ENCODE measurements at places on chromosomes 4 and X. TPM values are rescaled to one million over a fixed set of nuclear protein-coding genes. Genes with fewer than 3 reads are reported as not detected.

- H3K4me1 ChIP-seq, result no peaks in the 10 kb centered on the region
- H3K27ac ChIP-seq, result no peak overlapping the region
Observed at GRCh38 chr4:123749383-123749782, 352.8 kb downstream of the SPRY1 start.

DNA sequence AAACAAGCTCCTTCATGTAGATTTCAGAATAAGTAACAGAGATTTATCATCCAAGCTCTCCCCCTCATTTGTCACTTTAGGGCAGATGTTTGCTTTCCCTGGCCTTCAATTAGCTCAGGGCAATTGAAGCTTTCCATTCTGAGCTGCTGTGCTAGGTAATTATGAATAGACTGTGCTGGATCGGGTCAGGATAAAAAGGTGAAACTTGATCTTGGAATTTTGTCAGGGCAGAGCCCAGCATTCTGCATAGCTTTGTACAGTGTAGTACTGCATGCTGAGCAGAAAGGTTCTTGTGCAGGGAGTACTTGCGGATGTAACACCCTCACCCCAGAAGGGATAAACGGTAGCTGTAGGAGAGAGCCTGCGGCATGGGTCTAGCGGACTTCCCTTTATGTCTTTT, 64.0 kb upstream of the CLDN34 start:
- H3K4me3 ChIP-seq, result no peak overlapping the region
- H3K36me3 ChIP-seq, result no peaks in the 10 kb centered on the region
- DNase-seq, result no peak
- H3K4me1 ChIP-seq, result peaks cover 2% of the 10 kb centered on the region
- no peaks in the 10 kb centered on the region for H3K27me3 ChIP-seq

- H3K27me3 ChIP-seq, result no peaks in the 10 kb centered on the region
- H3K4me3 ChIP-seq, result no peak overlapping the region
- H3K4me1 ChIP-seq, result no peaks in the 10 kb centered on the region
- no peak for DNase-seq
- H3K27ac ChIP-seq, result no peak overlapping the region
- H3K36me3 ChIP-seq, result no peaks in the 10 kb centered on the region
Observed at GRCh38 chr4:114057746-114058145, 78.3 kb upstream of the ARSJ start.

DNA sequence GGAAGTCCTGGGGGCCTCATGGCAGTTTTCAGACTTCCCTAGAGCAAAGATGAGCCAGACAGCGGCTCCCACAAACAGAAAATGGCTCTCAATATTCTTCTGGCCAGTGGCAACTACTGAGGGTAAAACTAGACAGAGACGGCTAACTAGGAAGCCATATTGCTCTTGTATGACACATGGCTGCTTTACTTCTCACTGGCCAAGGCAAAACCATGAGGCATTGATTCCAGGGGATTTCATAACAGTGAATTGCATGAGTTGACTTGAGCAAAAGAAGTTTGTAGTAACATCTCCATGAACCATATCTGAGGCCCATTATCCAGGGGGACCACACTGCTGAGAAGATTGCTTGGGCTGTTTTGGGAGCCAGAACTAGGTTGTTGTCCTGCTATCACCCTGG, 13.7 kb upstream of the TLR8 start:
- H3K27me3 ChIP-seq, result no peaks in the 10 kb centered on the region
- no peak overlapping the region for H3K27ac ChIP-seq
- no peak for DNase-seq
- peaks cover 34% of the 10 kb centered on the region for H3K4me1 ChIP-seq

GRCh38 chr4:73750730-73751129, 10.4 kb downstream of the CXCL8 start:
- no peak overlapping the region for H3K27ac ChIP-seq
- H3K27me3 ChIP-seq, result no peaks in the 10 kb centered on the region
- no peak overlapping the region for H3K4me3 ChIP-seq
- no peaks in the 10 kb centered on the region for H3K36me3 ChIP-seq

DNA sequence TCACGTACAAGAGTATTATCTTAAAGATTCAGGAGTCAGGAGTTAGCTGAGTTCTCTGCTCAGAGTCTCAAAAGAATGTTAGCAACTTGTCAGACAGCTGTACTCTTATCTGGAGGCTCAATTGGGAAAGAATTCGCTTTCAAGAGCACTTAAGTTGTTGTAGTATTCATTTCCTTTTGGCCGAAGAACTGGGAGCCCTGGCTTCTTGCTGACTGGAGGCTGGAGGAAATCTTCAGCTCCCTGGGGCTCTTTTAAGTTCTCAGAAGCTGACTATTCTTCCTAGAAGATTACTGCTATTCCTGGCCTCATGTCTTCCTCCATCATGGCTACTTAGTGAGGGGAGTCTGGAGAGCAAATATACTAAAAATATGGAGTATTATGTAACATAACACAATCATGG, 587.2 kb downstream of the EPHA5 start:
- no peaks in the 10 kb centered on the region for H3K36me3 ChIP-seq
- H3K4me1 ChIP-seq, result no peaks in the 10 kb centered on the region
- no peak for DNase-seq
- H3K27me3 ChIP-seq, result no peaks in the 10 kb centered on the region

- no peak overlapping the region for H3K4me3 ChIP-seq
- peak; percentile 1 for DNase-seq
- H3K36me3 ChIP-seq, result no peaks in the 10 kb centered on the region
- peaks cover 3% of the 10 kb centered on the region for H3K4me1 ChIP-seq
Observed at GRCh38 chrX:118225711-118226428, 109.3 kb upstream of the KLHL13 start.

- H3K4me3 ChIP-seq, result no peak overlapping the region
- no peak overlapping the region for H3K27ac ChIP-seq
- H3K4me1 ChIP-seq, result no peaks in the 10 kb centered on the region
- H3K36me3 ChIP-seq, result no peaks in the 10 kb centered on the region
Observed at GRCh38 chr4:78379991-78380729, 171.4 kb upstream of the ANXA3 start.

DNA sequence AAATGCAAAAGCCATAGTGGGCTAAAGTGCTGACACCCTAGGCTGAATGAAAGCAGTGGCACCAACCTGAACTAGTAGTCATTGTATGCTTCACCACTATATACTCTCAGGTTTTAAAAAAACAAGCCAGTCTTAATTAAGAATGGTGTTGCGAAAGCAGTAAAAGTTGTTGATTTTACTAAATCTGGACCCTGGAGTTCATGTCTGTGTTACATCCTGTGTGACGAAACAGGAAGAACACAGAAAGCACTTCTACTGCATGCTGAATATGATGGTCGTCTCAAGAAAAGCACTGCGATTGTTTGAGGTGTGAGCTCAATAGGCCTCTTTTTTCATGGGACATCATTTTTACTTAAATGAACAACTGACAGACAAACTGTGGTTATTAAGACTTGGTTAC, 24.2 kb upstream of the GDPD2 start:
- peak overlapping the region; percentile 72 for H3K27ac ChIP-seq
- H3K27me3 ChIP-seq, result no peaks in the 10 kb centered on the region
- H3K36me3 ChIP-seq, result peaks cover 19% of the 10 kb centered on the region
- DNase-seq, result no peak
- H3K4me3 ChIP-seq, result no peak overlapping the region

DNA sequence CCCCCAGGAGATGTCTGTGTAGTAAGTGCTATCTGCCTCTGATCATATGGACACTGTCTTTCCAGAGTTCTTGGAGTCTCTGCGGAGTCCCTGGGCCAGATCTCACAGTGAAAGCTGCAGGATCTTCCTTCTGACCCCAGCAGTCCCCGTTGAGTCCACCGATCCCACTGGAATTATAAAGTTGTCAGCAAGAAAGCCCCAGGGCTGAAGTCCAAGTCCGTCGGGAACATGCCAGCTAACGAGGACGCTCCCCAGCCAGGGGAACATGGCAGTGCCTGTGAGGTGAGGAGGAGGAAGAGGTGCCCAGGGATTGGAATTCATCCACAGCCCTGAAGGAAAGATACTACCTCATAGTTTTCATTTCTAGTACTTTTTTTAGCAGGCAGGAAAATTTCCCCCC, 9.3 kb downstream of the ZNF81 start:
- no peaks in the 10 kb centered on the region for H3K27me3 ChIP-seq
- no peak for DNase-seq
- peaks cover 6% of the 10 kb centered on the region for H3K4me1 ChIP-seq
- H3K4me3 ChIP-seq, result no peak overlapping the region
- no peak overlapping the region for H3K27ac ChIP-seq

- H3K36me3 ChIP-seq, result no peaks in the 10 kb centered on the region
- DNase-seq, result no peak
- no peak overlapping the region for H3K27ac ChIP-seq
- no peaks in the 10 kb centered on the region for H3K27me3 ChIP-seq
- no peak overlapping the region for H3K4me3 ChIP-seq
- no peaks in the 10 kb centered on the region for H3K4me1 ChIP-seq
Observed at GRCh38 chr4:125681240-125681639, 366.5 kb downstream of the FAT4 start.

GRCh38 chrX:112818114-112819007, 22.3 kb downstream of the AMOT start:
- H3K36me3 ChIP-seq, result no peaks in the 10 kb centered on the region
- H3K4me1 ChIP-seq, result peaks cover 12% of the 10 kb centered on the region
- no peaks in the 10 kb centered on the region for H3K27me3 ChIP-seq
- H3K27ac ChIP-seq, result no peak overlapping the region

DNA sequence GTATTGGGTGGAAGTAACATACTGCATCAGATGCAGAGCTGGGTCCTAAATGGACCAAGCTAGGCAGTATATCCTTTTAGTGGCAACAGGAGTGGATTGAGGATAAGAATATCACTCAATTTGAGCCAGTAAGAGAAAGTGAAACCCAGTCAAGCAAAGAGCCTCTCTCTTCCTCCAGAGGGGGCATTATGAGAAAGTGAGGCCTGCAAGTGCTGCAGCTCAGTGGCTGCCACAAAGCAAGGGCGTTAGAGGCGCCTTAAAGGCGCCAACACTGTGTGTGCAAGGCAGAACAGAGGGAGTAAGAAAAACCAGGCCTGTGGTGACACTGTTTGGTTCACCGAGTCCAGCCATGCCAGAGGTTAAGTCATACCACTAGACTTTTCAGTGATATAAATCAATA, 17.5 kb downstream of the STX18 start:
- DNase-seq, result peak; percentile 61
- H3K36me3 ChIP-seq, result peaks cover 1% of the 10 kb centered on the region
- peak overlapping the region; percentile 17 for H3K27ac ChIP-seq

- H3K4me3 ChIP-seq, result no peak overlapping the region
- no peak for DNase-seq
- no peaks in the 10 kb centered on the region for H3K36me3 ChIP-seq
- H3K4me1 ChIP-seq, result no peaks in the 10 kb centered on the region
- H3K27me3 ChIP-seq, result peaks cover 7% of the 10 kb centered on the region
Observed at GRCh38 chr4:154727540-154727939, 16.3 kb upstream of the LRAT start.

DNA sequence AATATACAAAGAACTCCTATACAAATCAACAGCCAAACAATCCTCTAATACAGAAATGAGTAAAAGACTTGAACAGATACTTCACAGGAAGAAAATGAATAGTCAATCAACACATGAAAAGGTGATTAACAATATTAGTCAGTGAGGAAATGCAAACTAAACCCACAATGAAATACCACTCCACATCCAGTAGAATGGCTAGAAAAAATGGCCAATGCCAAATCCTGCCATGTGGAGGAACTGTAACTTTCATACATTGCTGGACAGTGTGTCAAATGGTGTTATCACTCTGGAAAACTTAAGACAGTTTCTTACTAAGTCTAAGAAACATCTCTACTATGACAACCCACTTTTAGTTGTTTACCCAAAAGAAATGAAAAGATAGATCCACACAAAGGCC, 59.5 kb downstream of the NSG1 start:
- no peak overlapping the region for H3K27ac ChIP-seq
- H3K27me3 ChIP-seq, result no peaks in the 10 kb centered on the region
- DNase-seq, result no peak
- peaks cover 4% of the 10 kb centered on the region for H3K36me3 ChIP-seq
- H3K4me3 ChIP-seq, result no peak overlapping the region

DNA sequence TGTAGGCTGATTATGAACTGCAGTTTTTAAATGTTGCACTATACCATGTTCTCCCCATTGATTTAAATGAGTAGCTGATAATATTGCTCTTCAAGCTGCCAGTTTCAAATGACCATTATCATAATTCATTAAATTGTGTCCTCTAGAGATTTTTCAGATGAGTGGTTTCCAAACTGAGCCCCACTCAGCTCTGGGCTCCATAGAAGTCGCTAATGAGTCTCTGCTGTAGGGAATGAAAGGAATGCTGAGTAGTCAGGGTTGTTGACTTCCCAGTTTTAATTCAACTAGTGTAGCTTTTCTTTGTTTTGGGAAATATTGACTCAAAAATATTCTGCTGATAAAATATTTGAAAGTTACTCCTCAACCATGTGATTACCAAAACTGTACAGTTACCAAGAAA, 1081.1 kb downstream of the ARAP2 start:
- no peak overlapping the region for H3K4me3 ChIP-seq
- H3K27me3 ChIP-seq, result no peaks in the 10 kb centered on the region
- no peaks in the 10 kb centered on the region for H3K36me3 ChIP-seq
- no peaks in the 10 kb centered on the region for H3K4me1 ChIP-seq

DNA sequence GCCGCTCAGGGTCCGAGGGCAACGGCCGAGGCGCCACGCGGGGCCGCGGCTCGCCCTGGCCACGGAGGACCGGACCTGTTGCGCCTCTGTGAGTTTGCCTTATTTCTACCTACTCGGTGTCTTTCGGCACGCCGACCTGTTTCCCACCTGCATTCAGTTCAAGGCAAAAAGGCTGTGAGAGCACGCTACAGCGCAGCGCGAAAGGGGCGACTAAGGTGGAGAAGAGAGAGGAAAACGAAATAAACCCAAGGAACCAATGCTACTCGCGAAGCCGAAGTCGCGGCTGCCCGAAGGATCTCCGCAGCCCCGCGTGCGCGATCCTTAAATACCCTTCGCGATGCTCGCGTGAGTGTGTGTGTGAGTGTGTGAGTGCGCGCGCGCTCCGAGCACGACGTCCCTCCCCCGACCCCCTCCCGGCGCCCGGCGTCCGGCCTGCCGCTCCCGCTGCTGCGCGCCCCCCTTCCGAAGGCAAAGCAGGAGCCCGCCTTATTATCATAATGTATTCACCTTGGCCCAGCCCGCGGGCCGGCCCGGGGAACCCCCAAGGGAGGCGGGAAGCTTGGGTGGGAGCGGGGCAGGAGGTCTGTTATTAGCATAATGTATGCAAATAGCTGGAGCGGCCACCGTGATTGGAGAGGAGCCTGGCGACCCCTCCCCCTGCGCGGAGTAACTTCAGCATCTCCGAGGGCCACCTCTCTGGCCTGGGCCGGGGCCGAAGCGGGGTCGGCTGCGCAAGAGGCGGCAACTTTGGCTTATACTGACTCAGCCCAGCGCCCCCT, at the start of gene COL25A1:
Gene COL25A1, minus strand, starts transcription at position 298 of the 779 bp plus-strand sequence.
- H3K4me1 ChIP-seq, result peaks cover 11% of the 10 kb centered on the region
- H3K4me3 ChIP-seq, result peak within 1 kb of the TSS; percentile 71
- H3K27ac ChIP-seq, result no peak within 1 kb of the TSS
- DNase-seq, result peak; percentile 64
- peaks cover 53% of the 10 kb centered on the region for H3K27me3 ChIP-seq
- H3K36me3 ChIP-seq, result no peaks in the 10 kb centered on the region

The TCP11X1 gene
- not detected for total RNA-seq

The TCEAL7 gene
- not detected for total RNA-seq

The IRAK1 gene
- total RNA-seq, result 136 TPM

The DCHS2 gene
- not detected for total RNA-seq

The PRICKLE3 gene
- total RNA-seq, result 25.9 TPM

The PAGE2B gene
- total RNA-seq, result not detected
